ENCODE measurements at places on chromosomes 11 and 22.

GRCh38 chr22:19852177-19852781 is 2.4 kb downstream of the GNB1L start:
- DNase-seq = no peak

GRCh38 chr11:117879516-117880480 is 3.3 kb upstream of the FXYD6 start:
- no peak for DNase-seq

- no peak for DNase-seq
Observed at GRCh38 chr11:35163702-35164496, 24.9 kb downstream of the CD44 start.

GRCh38 chr11:131511794-131512193 is 141.4 kb downstream of the NTM start:
- no peak for DNase-seq

- no peak for DNase-seq
Observed at GRCh38 chr22:49517667-49518185, 309.9 kb downstream of the BRD1 start.

- no peak for DNase-seq
Observed at GRCh38 chr11:121300972-121301699, 8.6 kb downstream of the SC5D start.

- DNase-seq = no peak
Observed at GRCh38 chr11:34893416-34893815, 22.8 kb downstream of the APIP start.

DNA sequence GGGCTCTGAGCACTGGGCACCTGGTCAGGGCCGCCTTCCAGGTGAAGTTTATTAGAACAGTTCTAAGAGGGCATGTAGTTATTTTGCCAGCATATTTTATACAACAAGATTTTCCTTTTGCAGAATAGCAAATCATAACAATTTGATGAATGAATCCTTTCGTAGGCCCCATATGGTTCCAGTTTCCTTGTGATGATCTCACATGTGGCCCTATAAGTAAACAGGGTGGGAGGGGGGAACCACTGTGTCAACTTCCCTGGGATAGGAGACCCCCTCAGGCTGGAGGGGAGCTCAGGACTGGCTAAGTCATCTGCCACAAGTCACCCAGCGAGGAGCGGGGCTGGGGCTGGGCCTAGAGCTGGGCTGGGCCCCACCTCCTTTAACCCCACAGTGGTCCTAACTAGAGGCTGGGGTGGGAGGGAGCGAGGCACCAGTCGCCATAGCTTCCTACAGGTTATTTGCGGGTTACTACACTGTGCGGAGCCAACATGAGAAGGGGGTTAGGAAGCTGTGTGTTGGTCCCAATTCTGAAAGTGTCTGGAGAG is 4.2 kb downstream of the FBLN1 start:
- no peak for DNase-seq

GRCh38 chr11:129143335-129143734 is 48.8 kb downstream of the ARHGAP32 start:
- peak; percentile 34 for DNase-seq

DNA sequence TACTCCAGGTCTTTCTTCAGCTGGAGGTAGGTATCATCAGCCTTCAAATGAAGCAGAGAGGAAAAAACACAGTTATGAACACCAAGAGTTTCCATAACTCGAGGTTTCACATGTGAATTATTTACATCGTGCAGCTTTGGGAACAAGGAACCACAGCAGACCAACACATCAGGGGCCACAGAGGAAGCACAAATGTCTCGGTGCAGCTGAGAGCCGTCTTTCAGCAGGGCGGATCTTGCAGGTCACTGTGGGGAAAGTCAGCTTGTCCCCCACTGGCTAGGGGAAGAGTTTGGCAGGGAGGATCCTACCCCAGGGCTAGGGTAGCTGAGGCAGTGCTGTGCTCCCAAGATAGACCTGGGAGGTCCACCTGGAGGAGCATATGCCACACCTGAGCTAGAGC is 74.7 kb downstream of the C11orf58 start:
- no peak for DNase-seq

DNA sequence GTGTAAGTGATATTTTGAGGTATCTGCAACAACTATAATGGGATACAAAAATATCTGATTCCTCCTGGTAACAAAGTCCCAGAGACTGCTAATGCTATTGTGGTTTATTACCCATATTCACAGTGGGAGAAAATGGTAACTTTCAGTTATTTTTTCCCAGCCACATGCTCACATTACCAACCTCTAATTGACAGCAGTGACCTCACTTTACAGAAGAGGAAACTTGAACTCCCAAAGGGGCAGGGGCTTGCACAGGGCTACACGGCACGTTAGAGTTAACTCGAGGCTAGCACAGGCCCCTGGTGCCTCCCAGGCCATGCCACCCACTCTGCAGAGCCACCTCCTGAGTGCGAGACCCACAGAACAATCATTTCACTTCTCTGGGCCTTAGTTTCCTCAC is 132.4 kb downstream of the TENM4 start:
- no peak for DNase-seq

DNA sequence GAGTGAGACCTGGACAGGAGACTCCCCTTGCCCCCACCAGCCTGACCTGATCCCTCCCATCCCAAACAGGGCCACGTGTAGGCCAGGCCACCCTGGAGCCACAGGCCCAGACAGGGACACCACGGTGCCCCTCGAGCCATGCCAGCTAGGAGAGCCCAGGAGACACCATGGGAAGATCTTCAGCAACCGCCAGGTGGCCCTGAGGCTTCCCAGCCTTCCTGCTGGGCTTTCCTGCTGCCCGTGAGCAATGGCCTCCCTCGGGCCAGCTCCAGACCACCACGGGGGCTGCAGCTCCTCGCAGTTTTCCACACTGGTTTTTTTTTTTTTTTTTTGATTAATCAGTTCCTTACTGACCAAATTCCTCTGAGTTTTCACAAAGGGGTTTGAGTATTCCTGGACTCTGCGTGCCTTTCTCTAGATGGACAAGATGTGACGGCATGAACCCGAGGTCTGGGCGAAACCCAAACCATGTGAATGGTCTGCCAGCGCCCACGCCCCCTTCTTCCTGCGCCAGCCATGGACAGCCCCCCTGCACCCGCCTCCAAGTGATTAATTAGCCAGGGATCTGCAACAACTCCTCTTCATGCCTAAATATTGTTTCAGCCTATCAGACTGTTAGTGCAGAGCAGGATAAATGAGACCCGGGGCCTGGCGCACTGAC is 40.9 kb downstream of the TBX1 start:
- DNase-seq = no peak

DNA sequence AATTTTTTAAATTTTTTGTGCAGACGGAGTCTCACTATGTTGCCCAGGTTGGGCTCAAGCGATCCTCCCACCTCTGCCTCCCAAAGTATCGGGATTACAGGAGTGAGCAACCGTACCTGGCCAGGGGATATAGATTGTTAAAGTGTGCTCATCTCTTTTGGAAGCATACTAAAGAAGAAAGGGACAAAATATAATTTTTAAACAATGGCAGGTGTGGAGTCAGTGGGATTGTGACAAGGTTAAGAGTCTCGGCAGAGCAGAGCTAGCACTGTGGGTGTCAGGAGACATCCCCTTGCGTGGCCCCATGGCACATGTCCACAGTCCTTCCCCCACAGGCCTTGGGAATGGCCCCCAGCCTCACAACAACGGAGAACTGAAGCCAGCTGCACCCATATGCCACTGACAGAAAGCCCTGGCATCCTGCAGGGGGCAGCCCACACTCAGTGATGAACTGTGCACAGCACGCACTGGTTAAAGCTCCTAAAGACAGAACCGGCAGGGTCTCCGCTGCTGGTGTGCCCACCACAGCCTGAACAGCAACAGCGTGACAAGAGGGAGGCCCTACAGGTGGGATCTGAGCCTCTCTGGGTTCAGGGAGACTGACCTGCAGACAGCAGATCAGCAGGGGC is 29.9 kb downstream of the SERPIND1 start:
- no peak for DNase-seq

DNA sequence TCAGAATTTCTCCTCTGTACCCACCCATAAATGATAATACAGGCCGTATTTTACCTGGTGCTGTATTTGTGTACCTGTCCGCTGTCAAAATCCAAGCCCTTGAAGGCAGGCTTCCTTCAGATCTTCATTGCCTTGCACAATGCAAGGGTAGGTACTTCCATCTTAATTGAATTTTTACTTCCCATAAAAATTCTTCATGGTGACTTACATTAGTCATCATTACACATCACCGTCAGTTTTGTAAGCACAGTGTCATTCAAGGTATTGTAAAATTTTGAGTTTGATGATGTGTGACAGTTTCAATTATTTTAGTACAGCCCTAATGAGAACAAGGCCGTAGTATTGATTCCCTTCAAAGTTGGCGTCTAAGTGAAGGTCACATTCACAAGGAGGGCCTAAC is 770 bp upstream of the TSG101 start:
- DNase-seq = no peak

DNA sequence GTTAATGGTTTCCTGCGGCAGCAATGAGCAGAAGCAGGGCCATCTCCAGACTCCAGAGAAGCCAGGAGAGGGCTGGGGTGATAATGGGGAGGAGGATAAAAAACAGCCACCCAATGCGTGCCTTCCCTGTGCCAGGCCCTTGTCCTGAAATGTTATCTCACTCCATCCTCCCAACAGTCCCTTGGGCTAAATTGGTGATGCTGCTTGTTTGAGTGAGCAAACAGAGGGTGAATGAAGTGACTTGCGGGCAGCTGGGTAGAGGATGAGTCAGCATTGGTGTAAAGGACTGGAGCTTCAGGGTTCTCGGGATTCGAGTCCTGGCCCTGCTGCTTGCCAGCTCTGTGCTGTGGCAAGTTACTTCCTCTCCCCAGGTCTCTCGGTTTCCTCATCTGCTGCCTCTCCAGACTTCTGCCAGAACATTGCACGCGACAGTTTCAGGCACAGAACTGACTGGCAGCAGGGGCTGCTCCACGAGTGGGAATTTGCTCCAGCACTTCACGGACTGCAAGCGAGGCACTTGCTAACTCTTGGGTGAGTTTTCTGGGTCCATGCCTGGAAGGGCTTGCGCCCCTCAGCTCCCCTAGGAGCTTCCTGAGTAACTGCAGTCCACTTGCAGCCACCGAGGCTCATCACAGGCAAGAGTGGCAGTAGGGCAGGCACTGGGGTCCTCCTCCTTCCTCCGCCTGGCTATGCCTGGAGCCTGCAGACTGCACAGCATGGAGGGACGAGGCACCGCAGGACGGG is at the start of gene P2RY6:
Gene P2RY6, plus strand, starts transcription at position 403 of the 744 bp plus-strand sequence. CDS start 24,181 bp downstream, outside the sequence.
- DNase-seq = no peak

GRCh38 chr22:49268924-49269323 is 558.7 kb downstream of the BRD1 start:
- DNase-seq = no peak

GRCh38 chr22:39240831-39241793 is 3.7 kb downstream of the PDGFB start:
- no peak for DNase-seq

- no peak for DNase-seq
Observed at GRCh38 chr11:100861212-100861611, 174.1 kb downstream of the ARHGAP42 start.

GRCh38 chr11:134864233-134864967 is 452.4 kb upstream of the B3GAT1 start:
- no peak for DNase-seq

All from nucleus accumbens (tissue), 56 donors.